ENCODE measurements at places on chromosomes 12 and 14. TPM values are rescaled to one million over a fixed set of nuclear protein-coding genes. Genes with fewer than 3 reads are reported as not detected.

C14orf39 gene
- total RNA-seq = not detected

DDX55 gene
- total RNA-seq = 28.3 TPM

MRPL51 gene
- 89.2 TPM for total RNA-seq

BMAL2 gene
- total RNA-seq = 19.3 TPM

NRXN3 gene
- 0.30 TPM for total RNA-seq

TCP11L2 gene
- total RNA-seq = 32.8 TPM

SPIC gene
- total RNA-seq = not detected

ABCD2 gene
- 0.09 TPM for total RNA-seq

KRT3 gene
- total RNA-seq = 1.1 TPM

GDF3 gene
- total RNA-seq = not detected

SLC6A13 gene
- total RNA-seq = not detected

KLHL33 gene
- not detected for total RNA-seq

TMEM229B gene
- total RNA-seq = 0.76 TPM

PLBD2 gene
- total RNA-seq = 14.3 TPM

GNB3 gene
- not detected for total RNA-seq

PZP gene
- not detected for total RNA-seq

C12orf60 gene
- total RNA-seq = 2.6 TPM

ADAMTS20 gene
- total RNA-seq = not detected
